ENCODE measurements at places on chromosomes 7 and 10.
A peak's percentile ranks its signal among the peaks of the same experiment; 100 is the strongest.

- no peak for DNase-seq
Measured at GRCh38 chr7:46838463-46838862, 743.4 kb downstream of the TNS3 start.

DNA sequence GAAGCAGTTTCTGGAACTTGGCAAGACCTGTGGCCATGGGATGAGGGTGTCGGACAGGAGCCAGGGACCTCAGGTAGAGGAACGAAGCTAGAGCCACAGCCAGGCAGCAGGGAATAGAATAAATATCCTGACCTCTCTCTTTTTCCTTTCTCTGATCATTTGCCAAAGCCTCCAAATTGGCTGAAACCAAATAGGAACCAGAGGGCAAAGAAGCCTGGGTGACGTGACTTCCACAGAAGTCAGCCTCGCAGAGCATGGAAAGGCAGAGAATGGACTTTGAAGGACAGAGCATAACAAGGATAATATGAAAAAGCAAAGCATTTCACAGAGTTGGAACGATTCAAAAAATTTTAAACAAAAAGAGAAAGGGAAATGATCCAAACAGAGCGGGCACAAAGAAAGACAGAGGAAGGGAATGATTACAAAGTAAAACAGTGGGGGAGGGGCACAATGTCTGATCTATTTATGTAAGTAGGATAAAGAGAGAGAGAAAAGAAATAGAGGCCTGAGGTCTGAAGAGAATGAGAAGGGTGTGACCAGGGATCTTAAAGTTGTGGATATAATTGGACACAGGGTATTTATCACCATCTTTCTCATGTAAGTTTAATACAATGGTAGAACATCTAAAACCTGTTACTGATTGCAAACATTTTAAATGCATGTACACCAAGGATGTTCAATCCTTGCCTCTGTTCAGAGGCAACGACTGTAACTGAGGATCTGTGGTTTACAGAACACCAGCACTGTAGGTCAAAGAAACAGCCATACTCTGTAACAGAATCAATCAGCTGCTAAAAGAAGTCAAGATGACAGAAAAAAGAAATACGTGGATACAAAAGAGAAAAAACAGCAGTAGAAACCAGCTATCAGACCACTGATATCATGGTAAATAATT, 4.5 kb upstream of the ZEB1 start:
- DNase-seq = no peak

- DNase-seq = no peak
Measured at GRCh38 chr10:89685936-89686335, 15.5 kb upstream of the KIF20B start.

- no peak for DNase-seq
Measured at GRCh38 chr10:125871338-125871737, 9.8 kb downstream of the DHX32 start.

GRCh38 chr7:159091480-159092475, 52.9 kb downstream of the VIPR2 start:
- peak; percentile 4 for DNase-seq

- no peak for DNase-seq
Measured at GRCh38 chr10:100368721-100369120, 21.7 kb downstream of the SCD start.

- DNase-seq = no peak
Measured at GRCh38 chr10:63247771-63248170, 114.6 kb downstream of the NRBF2 start.

GRCh38 chr7:79923953-79924352, 210.7 kb upstream of the GNAI1 start:
- no peak for DNase-seq

GRCh38 chr7:158564663-158565035, 23.0 kb downstream of the PTPRN2 start:
- no peak for DNase-seq

DNA sequence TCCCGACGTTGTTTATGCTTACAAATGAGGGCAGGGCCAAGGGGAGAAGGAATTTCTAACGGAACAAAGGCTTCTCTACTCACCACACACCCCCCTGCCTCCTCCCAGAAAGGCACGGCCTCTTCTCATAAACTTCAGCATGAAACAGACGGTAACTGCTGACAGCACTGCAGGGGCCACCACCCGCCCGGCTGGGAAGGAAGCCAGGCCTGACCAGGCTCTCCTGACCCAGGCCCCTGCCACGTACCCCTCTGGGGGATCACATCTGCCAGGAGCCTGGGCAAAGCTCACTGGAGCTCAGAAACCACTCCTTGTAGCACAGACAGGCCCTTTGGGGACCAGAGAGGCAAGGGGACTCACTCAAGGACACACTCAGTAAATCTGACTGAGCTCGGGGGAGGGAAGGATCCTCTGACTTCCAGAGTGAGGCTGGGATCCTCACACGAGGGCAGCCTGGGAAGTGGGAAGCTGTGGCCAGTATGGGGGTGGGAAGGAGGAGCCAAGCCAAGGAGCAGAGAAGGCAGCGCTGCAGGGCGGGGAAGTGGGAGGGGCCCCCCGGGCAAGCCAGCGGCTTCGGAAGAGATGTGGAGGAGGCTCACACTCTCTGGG, 46.1 kb downstream of the ZCCHC24 start:
- DNase-seq = no peak

- DNase-seq = no peak
Measured at GRCh38 chr7:88289564-88290025, 17.1 kb downstream of the STEAP4 start.

DNA sequence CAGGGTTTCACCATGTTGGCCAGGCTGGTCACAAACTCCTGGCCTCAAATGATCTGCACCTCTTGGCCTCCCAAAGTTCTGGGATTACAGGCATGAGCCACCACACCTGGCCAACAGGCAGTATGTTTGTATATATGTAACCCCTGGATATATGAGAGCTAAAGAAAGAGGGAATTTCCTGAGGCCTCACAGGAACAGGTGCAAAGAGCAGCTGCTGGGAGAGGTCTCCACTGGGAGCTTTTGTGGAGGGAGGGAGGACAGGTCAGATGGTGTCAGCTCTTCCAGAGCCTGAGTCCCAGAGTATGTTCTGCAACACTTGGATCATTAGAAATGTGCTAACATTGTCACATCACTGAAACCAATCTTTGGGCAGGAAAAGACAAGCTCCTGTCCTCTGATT, 110.1 kb upstream of the KIF5B start:
- no peak for DNase-seq

GRCh38 chr10:6621536-6621935, 41.5 kb upstream of the PRKCQ start:
- no peak for DNase-seq

GRCh38 chr10:85986777-85987176, 379.8 kb downstream of the GRID1 start:
- DNase-seq = no peak

DNA sequence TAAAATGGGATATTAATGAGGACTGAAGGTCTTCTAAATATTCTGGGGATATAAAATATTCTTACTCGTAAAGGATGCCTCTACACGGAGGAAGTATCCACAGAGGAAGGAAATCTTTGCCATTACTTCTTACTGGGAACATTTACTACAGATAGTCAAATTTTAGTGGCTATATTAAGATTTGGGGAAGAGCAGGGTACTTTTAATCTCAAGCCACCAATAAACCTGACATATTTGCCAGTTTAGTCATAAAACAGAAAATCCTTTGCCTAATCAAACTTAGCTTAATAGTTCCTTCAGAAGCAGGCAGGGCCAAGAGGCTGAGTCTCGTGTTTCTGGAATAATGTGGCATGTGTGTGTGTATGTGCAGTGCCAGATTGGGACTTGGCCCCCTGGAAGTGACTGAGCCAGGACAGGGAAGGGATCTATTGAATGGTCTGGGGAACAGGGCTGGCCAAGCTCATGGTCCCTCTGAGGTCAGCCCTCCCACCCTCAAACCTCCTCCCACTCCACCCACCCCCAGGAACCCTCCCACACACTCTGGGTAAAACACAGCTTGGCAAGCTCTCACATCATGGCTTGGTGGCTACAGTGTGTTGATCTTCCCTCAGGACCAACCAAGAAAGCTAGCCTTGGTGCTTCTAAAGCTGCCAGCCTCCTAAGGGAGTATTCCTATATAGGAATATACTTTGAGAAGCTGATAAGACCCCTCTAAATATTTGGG, 1.6 kb upstream of the PIK3CG start:
- DNase-seq = no peak

- DNase-seq = no peak
Measured at GRCh38 chr7:28225576-28225975, 45.0 kb upstream of the JAZF1 start.

DNA sequence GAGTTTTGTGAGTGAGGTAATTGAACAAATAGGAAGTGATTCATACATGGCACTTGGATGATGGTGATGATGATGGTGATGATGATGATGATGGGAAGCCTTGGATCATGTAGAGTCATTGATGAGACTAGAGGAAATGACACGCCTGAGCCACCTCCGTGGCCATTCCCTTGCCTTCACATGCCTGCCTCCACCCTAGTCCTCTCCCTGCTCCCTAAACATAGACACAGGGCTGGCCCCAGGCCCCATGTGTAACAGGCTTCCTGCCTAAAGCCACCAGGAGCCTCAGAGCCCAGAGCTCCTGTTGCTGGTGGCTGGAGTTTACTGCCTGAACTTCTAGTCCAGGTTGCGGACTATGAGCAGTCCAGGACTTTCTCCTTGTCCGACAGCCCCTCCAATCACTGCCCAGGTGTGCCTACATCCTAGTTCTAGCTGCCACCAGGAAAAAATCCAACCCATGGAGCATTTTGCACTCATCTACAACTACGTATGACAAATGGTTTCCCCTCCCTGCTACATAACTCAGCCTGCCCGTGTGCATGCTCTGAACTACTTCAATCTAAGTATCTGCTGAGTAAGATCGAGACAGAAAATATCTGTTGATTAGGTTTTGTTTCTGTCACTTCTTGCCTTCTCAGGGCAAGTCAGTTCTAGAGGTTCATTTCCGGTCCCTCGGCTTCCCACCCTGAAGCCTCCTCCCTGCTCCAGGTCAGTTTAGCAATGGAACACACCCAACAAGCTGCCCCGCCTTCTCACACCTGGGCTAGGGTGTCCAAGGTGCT, 35.5 kb upstream of the KDM7A start:
- DNase-seq = no peak

GRCh38 chr10:2852574-2853323, 214.6 kb upstream of the PFKP start:
- DNase-seq = no peak

DNA sequence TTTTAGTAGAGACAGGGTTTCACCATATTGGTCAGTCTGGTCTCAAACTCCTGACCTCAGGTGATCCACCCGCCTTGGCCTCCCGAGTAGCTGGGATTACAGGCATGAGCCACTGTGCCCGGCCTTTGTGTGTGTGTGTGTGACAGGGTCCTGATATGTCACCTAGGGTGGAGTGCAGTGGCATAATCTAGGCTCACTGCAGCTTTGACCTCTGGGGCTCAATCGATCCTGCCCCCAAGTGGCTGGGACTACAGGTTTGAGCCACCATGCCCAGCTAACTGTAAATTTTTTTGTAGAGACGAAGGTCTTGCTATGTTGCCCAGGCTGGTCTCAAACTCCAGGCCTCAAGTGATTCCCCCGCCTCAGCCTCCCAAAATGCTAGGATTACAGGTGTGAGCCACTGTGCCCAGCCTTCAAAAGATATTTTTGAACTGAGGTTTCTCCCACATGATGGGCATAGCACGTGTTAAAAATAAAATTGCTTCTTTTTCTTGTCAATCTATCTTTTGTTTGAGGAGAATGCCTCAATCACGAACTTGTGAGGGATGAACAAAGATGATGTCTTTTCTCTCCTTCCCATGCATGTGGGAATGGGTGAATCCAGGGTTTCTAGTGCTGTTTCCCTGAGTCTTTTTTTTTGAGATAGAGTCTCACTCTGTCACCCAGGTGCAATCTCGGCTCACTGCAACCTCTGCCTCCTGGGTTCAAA, 30.8 kb upstream of the PSAP start:
- no peak for DNase-seq

- DNase-seq = no peak
Measured at GRCh38 chr10:21870849-21871248, 132.7 kb downstream of the DNAJC1 start.

GRCh38 chr7:132815130-132815529, 238.9 kb upstream of the PLXNA4 start:
- DNase-seq = no peak

DNA sequence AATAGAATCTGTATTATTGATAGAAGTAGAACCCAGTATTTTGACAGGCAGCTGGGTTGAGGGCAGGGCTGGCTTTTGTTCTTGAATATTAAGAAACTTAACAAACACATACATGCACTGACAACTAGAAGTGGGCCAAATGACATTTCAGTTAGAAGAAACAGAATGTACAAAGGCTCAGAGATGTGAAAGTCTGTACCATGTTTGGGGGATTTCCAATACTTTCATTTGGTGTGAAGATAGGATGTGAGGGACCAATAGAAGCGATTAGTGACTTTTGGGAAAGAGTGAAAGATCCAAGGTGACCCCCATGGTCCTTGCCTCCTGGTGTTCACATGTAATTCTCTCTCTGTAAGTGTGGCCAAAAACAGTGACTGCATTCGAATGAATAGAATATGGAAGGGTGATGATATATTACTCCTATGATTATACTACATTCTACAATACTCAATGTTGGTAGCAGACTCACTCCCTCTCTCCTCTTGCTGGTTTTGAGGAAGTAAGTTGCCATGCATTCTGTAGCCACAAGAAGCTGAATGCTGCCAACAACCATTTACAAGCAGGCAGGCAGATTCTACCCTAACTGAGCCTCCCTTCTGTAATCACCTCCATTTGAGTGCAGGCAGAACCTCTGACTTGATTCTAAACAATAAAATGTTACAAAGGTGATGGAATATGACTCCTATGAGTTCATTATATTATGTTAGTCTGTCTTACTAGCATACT, 151.4 kb downstream of the TMEM168 start:
- DNase-seq = no peak

DNA sequence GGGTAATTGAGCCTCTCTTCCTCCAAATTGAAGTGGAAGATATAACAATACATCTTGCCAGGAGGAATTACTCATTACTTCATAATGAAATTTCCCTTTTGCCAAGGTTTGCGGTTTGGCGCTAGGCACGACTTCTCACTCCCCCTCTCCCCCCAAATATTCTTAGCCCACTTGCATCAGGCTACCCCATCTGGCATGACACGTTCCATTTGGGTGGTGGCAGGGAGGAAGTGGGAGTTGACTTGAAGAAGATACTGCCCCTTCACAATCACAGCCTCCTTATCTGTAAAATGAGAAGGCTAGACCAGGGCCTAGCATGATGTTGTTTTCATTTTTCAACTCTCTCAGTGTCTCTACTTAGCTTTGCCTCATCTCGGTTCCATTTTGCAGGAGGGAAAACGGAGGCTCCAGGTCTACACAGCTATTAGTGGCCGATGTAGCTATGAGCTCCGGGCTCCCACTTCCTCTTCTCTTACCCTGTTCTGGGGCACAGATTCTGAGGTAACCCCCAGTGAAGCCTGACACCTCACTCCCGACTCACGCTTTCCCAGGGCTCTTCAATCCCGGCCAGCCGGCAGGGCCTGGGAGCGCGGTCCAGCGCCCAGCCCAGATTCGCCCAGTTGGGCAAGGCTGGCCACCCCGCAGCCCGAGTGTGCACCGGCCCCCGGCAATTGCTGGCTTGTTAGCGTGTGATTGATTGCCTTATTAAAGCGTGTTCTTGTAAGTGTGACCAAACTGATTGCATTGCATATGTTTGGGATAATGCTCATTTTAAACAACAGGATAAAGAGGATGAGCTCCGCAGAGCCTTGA, 6.5 kb downstream of the EVX1 start:
- no peak for DNase-seq

GRCh38 chr7:81183326-81183725, 264.5 kb upstream of the SEMA3C start:
- DNase-seq = no peak

- DNase-seq = no peak
Measured at GRCh38 chr10:92382631-92383030, 91.7 kb downstream of the MARCHF5 start.
